ENCODE measurements at places on chromosomes 6 and 20.

GRCh38 chr6:125789167-125789566, 1.6 kb upstream of the NCOA7 start:
- no peak for DNase-seq

DNA sequence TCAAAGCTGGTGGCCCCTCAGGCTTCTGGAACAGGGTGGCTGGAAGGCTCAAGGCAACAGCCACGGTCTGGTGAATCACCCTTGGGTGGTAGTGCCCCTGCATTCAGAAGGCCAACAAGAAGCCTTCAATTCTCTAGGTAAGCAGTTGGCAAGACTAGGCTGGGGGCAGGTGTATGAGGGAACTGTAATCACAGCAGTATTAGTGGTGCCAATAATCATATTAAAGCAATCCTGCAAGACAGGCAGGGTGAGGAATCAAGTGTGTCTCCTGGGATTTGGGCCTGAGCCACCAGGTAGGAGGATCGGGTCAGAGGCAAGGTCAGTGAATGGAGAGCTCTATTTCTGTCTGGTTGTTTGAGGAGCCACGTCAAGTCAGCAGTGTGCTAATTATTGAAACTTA, 24.9 kb upstream of the SCUBE3 start:
- DNase-seq = no peak

- DNase-seq = peak; percentile 43
Measured at GRCh38 chr6:2738373-2738979, 12.2 kb downstream of the MYLK4 start.

DNA sequence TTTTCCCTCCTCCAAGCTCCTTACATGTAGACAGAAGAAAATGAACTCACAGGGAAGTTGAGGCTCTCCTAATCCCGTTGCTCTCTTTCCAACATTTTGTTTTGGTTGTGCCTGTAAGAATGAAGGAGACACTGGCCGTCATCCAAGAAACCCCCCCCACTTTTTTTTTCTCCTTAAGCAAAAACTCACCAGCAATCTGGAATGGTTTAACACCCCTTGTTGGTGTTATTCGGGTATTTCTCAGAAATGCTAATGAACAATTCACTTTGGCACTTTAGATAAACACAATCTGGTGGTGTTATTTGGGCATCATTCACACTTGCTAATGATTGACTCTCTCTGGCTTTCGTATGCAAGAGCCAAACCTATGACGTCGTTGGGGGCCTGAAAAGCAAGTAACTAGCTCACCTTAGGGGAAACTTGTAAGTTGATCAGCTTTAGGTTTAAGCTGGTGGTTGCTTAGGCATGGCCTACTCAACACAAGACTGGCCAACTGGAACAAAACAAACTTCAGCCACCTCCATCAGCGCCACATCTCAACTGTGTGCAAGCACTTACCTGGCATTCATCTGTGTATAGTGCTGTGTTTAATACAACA, 24.3 kb upstream of the OLIG3 start:
- DNase-seq = no peak
